Stimulated activated CD4-positive, alpha-beta T cell treated with anti-CD3 and anti-CD28 coated beads, Interleukin-15, amount 100 ng/mL, for 1 hour (primary cell): ENCODE measurements at places on chromosomes 16 and 17.

DNA sequence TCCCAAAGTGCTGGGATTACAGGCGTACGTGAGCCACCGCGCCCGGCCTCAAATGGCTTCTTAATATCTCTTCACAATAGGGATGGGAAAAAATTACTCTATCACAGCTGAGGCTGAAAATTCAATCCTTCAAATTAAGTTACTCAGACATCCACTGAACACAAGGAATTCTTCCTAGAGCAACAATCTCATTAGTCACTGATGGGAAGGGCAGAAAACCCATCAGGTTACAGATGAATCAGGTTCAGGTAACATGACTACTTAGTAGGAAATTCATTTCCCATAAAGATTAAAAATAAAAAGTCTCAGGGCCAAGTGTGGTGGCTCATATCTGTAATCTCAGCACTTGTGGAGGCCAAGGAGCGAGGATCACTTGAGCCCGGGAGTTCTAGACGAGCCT, 42.5 kb upstream of the ABR start:
- no peak for DNase-seq

DNA sequence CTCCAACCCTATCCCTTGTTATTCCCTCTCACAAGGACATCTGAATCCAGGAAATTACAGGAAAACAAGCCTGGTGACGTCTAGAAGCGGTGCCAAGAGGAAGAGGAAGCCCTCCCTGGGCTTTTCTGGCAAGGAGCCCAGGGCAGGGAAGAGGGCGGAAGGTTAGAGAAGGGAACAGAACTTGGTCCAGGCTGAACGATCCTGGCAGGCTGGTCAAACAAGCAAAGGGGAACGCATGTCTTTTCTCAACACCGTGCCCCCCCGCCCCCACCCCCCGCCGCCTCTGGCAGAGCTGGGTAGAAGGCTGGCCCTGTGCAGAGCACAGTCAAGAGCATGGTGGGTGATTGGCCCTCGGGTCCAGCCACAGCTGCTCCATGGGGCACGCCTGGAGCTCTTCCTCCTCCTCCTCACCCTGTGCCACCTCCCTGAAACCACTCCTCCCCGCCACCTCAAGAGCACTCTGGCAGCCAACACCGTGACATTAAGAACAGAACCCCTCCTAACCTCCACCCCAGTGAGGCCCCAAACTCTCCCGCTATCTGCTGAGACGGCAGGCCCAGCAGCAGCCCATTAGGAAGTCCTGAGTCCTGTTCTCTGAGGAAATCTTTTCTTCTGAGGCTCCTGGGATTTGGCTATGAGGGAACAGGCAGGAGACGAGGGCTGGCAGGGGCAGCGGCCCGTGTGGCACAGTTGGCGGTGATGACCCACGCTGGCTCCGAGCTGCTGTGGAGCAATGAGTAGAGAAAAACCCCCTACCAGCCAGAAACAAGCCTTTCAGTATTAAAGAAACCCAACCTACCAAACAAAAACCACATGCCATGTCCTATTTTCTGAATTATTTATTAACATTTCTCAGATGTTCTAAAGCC, 7.3 kb downstream of the C16orf86 start:
- DNase-seq = no peak

GRCh38 chr17:29844339-29845048, 85.5 kb downstream of the SSH2 start:
- no peak for DNase-seq

DNA sequence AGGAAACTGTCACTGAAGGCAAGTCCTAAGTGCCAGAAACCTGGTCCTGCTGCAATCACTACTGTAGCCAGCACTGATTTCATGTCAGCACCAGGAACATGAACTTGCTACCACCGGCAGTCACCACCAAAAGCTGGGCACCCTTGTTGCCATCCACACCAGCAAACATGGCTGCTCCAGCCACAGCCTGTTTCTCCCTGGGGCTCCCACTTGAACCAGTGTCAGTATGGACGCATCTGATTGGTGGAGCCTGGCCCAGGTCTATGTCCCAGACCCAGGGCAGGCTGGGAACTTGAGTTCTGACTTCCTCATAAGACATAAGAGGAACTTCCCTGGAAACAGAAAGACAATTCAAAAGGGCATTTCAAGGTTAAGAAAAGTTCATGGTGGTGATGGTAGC, 56.5 kb downstream of the COPRS start:
- DNase-seq = no peak

DNA sequence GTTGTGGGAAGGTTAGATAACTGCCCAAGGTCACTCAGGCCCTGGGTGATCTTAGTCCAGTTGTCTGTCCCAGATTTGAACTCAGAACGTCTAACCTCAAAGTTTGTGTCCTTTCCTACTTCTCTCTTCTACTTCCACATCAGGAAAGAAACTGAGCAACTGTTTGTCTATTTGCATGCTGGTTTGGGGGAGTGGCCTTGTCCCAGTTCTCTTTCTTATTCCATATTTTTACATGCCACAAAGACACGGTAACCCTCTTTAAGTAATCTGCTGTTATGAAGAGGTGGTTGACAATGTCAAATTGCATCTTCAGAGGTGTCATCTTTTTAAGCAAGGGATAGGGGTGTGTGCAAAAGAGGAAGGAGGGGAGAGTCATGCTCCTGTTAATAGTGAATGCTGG, 432.5 kb downstream of the HS3ST3B1 start:
- DNase-seq = no peak

DNA sequence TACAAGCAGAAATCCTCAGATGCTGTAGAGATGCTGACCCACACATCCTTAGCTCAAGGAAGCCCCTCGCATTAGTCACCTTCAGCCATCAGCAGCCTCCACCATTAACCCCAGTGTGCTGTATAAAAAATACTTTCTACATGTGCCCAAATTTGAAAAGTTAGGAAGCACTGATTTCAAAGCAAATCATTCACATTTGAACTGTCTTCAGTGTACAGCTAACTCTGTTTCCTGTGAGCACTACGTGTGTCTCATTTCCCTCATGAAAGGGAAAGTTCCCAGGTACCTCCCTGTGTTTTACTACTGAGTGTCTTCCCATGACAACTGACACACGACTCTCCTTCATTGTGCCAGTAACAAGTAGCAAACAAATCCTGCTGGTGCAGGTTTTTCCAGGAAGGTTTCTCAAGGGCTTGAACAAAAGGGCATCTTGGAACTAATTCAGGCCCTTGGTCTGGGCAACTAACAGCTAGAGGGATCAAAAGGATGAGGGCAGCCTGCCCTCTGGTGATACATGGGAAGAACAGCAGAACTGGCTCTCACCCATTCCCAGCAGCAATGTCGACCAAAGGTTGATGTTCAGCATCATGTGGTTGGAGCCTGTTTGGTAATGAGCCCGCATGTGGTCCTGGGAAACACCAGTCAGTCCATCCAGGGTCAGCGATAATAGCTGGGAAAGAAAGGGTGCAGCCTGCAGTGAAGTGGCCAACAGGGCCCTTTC, 4.0 kb downstream of the SLC35B1 start:
- no peak for DNase-seq

DNA sequence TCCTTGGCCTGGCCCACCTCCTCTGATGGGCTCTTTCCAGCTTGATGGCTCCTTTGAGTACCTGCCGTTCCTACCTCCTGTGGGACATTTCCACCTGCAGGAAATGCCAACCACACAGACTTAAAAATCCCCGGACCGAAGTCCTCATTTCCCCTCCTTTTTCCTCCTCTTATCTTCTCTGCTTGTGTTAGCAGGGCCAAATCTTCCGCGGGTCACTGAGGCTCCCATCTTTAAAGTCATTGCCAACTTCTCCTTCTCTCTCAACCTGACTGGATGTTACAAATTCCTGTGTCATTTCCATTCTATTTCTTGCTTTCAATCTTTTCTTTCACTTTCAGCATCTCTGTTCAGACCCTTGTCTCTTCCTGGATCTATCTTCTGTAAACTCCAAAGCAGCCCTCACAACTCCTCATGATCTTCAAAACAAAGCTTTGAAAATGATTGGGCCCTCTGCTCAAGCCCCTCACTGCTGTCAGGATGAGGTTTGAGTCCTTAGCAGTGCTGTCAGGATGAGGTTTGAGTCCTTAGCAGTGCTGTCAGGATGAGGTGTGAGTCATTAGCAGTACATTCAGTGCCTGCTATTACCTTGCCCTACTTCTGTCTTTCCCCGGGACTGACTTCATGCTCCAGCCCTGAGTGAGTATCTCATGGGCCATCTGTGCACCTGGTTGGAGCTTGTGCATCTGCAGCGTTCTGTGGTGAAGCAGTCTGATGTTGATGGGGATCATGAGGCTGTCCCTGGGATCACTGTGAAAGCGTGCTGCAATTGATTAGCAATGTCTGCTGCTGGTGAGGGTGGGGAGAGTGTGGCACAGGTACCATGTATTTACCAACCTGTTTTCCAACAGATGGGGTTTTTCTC, 100.1 kb downstream of the IRF8 start:
- DNase-seq = no peak

DNA sequence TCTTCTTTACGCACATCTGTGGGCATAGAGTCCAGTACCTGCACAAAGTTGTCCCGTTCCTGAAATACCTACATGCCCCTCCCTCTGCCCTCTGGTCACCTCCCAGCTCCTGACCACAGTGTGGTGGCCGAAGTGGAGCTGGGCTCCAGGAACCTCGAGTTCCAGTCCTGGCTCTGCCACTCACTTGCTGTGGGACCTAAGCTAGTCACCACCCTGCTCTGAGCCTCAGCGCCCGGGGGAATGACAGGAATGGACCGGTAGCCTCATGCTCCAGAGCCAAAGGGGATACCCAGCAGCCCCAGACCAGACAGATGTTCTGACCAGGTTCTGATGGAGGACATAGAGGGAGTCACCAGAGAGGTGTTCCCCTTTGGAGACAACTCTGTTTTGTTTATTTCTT, 26.7 kb upstream of the ITGA3 start:
- no peak for DNase-seq
